ENCODE measurements at places on chromosomes 12 and 14. TPM values are rescaled to one million over a fixed set of nuclear protein-coding genes. Genes with fewer than 3 reads are reported as not detected.

Gene STON2
- not detected for total RNA-seq

Gene LUM
- total RNA-seq = not detected

DNA sequence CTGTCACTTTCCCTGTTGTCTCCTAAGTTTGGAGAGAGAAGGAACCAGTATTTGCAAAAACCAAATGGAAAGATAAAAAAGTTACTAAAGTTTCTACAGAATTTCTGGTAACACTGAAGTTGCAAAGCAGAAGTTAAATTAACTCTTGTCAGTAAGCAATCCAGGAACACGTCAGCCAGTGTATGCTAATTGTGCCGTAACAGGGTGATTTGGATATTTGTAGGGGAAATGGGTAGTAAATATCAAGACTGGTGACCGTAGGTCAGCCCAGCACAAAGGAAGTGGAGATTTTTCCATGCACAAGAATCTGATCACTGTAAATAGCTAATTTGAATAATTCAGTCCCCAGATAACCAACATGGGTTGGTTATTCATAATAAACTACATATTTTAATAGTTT lies 2.3 kb downstream of the CDKN1B start:
- DNase-seq = no peak
- H3K4me3 ChIP-seq = peak overlapping the region; percentile 96
- peak overlapping the region; percentile 98 for H3K27ac ChIP-seq
- peaks cover 40% of the 10 kb centered on the region for H3K36me3 ChIP-seq

- no peaks in the 10 kb centered on the region for H3K36me3 ChIP-seq
- no peak for DNase-seq
- H3K27me3 ChIP-seq = no peaks in the 10 kb centered on the region
- H3K27ac ChIP-seq = no peak overlapping the region
These were observed 14.0 kb downstream of the CRY1 start for GRCh38 chr12:107079172-107080011.

DNA sequence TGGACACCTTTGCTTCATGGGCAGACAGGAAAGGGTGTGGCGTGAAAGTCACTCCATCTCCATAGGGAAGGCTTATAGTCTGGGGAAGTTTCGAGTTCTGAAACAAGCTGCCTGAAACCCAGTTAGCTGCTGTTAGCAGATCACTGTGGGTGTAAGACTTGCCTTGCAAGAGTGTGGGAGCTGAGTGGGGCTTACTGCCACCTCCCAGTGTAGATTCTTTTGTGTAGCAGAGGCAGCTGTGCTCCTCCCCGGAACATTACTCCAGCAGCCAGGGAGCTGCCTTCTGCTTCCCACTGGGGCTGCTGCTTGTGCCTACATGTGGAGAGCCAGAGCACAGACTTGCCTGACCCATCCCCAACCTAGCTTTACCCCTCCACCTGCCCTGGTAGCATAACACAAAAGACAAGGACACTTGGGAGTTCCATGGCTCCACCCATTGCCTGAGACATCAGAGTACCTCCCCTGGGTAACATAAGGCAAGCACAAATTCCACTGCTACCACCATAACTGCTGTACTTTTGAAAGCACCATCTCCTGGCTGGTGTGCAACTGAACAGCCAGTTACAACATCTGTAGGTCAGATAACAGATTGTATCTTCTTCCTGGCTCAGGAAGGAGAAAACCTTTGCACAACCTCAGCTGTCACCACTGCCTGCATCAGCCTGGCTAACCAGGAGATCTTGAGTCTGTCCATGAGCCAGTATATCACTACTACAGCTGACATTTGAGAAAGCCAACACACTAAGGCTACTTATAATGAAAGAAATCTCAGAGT lies 69.5 kb downstream of the ADAMTS20 start:
- H3K27ac ChIP-seq = no peak overlapping the region
- no peak overlapping the region for H3K4me3 ChIP-seq
- no peaks in the 10 kb centered on the region for H3K4me1 ChIP-seq
- H3K27me3 ChIP-seq = no peaks in the 10 kb centered on the region

- no peak for DNase-seq
- no peaks in the 10 kb centered on the region for H3K36me3 ChIP-seq
These were observed 814.9 kb downstream of the LRFN5 start for GRCh38 chr14:42421377-42422078.

All from CD8-positive, alpha-beta memory T cell (primary cell).